ENCODE measurements at places on chromosomes 7 and 10. TPM values are rescaled to one million over a fixed set of nuclear protein-coding genes. Genes with fewer than 3 reads are reported as not detected.

Gene GJD4
- not detected for total RNA-seq

Gene PPRC1
- 14.6 TPM for total RNA-seq

Gene FAM180A
- 3.6 TPM for total RNA-seq

Gene CPN1
- not detected for total RNA-seq

Gene GTF2IRD1
- 16.5 TPM for total RNA-seq

Gene STEAP2
- total RNA-seq = 19.6 TPM

Gene NKX2-3
- not detected for total RNA-seq
